ENCODE measurements at places on chromosomes 1 and 21.

DNA sequence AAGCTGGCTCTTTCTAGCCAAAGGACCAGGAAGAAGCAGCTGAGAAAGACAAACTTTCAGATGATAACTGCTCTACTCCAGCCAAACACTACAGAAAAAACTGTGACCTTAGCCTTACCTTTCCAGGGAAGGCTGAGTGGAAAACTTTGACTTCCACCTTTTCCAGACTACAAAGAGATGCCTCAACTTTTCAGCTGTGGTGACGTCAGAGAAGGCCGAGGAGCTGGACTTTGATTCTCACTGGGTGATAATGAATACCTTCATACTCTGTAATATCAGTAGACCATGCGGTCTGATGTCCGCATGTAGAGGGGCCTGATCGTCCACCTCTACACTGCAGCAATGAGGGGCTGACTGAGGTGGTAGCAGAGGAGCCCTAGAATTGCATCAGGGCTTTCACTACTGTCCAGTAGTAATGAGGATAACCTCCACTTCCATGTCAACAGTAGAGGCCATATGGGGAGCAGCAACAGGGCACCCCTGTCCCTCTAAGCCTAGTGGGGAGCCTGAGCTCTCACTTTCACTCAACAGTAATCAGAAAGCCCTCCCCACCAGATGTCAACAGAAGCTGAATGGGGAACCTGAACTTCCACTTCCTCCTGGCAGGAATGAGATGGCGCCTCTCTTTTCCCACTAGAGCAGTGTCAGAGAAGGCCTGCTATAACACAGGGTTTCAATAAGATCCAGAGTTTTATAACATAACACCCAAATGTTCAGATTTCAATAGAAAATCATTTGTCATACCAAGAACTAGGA is 28.4 kb upstream of the PADI1 start:
- no peak for DNase-seq

DNA sequence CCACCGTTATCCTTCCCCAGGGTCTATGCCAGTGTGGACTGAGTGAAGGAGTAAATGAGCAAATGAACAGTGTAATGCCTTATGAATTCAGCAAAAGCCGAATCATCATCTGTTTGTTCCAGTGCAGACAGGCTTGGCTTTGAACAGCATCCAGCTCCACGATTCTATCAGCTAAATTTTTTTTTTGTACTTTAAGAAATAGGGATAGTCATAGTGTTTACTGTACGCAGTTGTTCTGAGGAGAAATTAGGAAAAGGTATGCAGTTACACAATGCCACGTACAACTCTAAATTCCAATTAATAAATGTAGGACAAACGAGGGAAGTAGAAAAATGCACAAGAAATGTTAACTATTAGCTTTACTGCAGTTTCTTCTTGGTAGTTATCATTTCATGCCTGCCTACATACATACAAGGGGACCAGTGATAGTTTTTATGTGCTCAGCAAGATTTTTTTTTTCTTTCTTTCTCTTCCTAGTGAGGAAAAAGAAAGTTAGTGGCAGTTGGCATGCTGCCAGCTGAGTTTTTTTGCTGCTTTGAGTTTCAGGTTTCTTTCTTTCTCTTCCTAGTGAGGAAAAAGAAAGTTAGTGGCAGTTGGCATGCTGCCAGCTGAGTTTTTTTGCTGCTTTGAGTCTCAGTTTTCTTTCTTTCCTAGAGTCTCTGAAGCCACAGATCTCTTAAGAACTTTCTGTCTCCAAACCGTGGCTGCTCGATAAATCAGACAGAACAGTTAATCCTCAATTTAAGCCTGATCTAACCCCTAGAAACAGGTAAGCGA is at the start of gene IFI44L:
Gene IFI44L (plus strand): TSS at position 646 of the 777 bp plus-strand sequence. CDS start 7,468 bp downstream, outside the sequence.
- no peak for DNase-seq

GRCh38 chr1:30324251-30325084 is 398.9 kb downstream of the MATN1 start:
- DNase-seq: no peak

DNA sequence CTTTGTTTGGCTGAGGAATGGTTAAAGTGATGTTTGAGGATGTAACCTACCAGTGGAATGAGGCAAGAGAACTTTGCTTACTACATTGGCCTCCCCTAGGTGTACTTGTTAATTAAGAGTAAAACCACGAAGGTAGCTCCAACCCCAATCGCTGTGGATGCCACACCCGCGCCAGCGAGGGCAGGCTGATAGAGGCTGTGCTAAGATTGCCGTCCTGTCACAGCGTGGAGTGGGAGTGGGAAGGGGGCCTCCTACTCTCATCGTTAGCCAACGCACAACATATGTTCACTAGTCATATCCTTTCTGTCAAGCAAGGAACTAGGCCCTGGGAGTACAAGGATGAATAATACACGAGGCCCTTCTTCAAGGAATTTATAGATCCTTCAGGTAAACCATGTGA is 99.6 kb downstream of the RUNX1 start:
- DNase-seq: no peak

DNA sequence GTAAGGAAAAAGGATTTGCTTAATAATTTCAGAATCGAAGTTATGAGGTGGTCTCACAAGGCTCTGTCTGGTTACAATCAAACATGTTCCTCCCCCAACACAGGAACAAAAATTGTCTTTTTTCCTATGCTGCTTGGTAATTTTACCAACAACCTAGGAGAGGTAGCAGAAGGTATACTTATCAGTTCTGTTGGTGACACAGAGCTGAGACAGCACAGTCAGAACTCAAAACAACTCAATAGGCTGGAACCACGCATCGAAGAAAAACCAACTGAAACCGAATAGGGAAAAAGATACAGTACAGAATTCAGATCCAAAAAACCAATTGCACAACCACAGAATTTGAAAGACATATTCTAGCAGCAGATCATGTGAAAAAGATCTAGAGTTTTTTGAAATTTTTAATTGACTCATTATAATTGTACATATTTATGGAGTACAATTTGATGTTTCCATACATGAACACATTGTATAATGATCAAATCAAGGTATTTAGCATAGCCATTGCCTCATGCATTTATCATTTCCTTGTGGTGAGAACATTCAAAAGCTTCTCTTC is 3.8 kb downstream of the G0S2 start:
- no peak for DNase-seq

Data from SK-N-DZ (cell line).